ENCODE measurements at places on chromosomes 3 and 15.

DNA sequence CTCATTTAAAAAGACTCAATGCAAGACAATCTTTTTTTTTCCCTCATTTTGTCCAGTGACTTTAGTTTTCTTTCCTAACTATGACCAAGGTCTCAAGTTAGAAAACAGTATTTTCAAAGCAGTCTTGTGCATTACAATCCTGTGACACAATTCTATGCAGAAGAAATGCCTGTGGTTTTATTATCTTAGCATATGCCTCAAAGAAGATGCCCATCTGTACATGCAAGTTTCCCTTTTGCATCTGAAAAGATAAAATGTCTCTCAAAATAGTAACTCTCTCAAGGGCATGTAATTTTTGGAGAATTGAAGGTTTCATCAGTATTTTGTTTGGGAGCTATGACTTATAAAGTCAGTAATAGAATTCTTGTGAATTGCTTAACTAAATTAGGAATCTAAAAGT lies 292.0 kb upstream of the SUCLG2 start:
- no peak for DNase-seq

DNA sequence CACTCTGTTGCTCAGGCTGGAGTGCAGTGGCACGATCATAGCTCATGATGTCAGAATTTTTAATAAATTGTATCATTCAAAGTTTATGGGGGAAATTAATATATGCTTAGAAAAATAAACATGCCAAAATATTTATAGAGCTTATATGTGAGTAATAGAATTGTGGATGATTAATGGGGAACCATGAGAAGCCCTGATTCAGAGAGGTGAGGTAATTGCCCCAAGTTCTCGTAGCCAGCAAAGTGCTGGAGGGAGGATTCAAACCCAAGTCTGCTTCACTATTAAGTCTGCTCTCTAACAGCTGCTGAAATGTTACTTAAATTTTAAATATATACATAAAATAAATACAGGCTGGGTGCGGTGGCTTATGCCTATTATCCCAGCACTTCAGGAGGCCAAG lies 26.2 kb upstream of the IGF2BP2 start:
- no peak for DNase-seq

DNA sequence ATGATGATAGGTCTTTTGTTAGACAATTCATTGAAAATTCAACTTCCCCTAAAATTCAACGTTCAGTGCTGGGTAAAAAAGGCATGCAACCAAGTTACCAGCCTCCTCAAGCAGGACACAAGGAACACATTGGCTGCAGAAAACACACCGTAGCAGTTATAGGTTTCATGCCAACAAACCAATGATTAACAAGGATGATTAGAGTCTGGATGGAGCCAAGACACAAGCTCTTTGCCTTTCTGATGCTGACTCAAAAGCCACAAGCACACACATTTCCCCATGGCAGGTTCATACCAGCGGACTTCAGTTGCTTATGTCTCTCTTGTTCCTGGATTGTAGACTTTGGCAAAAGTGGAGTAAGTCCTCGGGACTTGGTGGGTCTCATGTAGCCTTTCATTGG lies 105.8 kb downstream of the DHX30 start:
- DNase-seq = no peak

DNA sequence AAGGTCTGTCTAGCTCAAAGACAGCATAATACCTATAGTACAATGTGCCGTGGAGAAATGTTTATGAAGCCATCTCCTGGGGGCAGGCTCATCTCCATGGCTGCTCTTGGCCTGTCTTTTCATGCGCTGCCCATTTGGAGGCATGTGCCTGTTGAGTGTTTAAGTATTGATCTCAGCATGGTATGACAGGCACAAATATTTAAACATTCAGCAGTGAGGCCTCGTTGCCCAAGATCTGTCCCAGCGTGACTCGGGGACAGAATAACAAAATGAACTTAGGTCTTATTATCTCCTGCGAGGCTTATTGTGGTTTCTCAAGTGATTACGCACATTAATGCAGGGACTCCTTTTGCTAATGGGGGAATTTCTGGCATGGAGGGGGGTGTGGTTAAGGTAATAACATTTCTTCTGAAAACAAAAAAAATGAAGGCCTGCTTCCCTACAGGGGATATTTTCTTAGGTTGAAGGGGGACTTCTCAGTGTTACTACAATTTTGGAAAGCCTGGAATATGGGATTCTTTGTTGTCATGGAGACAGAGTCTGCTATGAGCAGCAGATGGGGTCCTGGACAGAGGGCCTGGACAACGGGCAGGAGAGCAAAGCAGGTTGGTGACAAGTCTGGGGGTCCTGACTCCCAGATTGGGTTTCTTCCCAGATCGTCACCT lies 4.4 kb upstream of the SLC6A1 start:
- no peak for DNase-seq

DNA sequence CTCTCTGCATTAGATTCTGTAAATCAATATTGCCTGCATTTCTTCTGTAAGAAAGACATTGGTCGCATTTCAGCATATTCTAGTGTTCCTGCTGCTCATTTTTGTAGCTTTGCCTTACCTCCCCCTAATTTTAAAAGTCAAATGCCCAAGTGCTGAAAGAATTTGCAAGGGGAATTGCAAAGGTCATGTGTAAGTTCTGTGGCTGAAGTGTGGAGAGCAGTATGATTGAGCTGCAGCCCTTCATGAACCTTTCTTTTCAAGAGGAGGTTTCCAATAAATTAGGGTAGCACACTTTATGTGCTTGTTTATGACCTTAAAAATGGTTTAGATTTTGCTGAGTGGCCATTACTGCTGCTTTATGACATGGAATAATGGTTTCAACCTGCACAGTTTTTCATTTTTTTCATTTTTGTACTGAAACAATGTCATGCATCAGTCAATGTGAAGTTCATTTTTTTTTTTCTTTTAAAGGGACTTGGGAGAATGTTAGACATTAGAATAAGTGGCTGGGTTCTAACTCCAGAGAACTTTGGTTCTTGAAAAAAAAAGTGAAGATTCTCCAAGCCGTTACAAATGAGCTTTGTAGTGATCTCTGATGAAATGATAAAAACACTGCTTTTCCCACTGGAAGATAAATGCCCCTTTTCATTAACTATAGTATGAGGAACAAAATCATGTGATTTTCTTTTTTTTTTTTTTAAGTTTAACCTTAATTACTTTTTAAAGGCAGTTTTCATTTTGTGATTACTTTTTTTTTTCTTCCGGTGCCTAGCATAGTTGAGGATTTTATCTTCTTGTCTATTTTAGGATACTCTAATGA lies 99.6 kb downstream of the MITF start:
- no peak for DNase-seq
